Immature natural killer cell (primary cell): ENCODE measurements at places on chromosomes 1 and 21. TPM values are rescaled to one million over a fixed set of nuclear protein-coding genes. Genes with fewer than 3 reads are reported as not detected.

GRCh38 chr21:38954588-38955004 lies 148.9 kb downstream of the ETS2 start:
- H3K27ac ChIP-seq = no peak overlapping the region
- H3K4me1 ChIP-seq = no peaks in the 10 kb centered on the region
- H3K27me3 ChIP-seq = no peaks in the 10 kb centered on the region
- no peaks in the 10 kb centered on the region for H3K36me3 ChIP-seq

DNA sequence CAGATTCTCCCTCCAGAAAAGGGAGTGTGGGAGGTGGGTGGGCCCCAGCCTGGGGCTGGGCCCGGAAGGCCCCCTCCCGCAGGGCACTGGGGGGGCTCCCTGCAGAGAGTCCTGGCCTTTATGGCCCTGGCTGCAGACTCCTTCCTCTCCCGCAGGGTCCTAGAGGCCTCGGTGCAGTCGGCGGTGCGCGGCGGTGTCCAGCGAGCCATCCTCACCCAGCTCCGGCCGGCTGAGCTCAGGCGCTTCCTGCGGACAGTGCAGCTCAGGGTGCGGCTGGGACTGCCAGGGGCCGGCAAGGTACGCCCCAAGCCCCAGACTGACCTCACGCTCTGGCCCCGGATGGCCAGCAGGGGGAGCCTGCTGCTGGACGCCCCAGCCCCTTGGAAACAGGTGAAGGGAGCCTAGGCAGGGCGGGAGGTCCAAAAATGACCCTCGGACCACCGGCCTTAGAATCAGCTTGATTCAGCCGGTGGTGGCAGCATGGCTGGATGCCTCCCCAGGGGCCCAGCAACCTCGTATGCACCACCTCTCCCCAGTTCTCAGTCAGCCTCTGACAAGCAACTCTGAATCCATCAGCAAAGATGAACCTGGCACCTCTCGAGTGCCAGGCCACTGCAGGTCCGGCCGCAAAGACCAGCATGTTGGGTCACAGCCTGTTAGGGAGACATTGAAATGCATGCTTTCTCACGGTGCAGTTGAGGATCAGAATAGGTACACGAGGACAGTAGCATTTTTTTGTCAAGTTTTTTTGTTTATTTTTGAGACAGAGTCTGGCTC lies 20.6 kb downstream of the MTHFR start:
- H3K4me1 ChIP-seq = no peaks in the 10 kb centered on the region
- DNase-seq = peak; percentile 45
- H3K27ac ChIP-seq = no peak overlapping the region
- peak overlapping the region; percentile 68 for H3K4me3 ChIP-seq

DNA sequence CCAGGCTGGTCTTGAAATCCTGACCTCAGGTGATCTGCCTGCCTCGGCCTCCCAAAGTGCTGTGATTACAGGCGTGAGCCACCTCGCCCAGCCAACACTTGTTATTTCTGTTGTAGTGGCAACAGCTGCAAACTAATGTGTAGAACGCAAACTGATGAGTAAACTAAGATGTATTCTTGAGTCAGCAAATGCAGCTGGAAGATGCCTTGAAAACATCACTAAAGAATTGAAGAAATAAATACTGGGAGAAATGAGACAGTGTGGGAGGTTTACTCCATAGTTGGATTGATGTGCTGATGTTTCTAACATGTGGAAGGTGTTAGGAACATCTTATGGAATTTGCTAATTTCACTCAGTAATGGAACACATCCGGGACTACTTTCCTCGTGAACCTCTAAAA lies 61.3 kb upstream of the KCNE2 start:
- H3K27me3 ChIP-seq = peaks cover 4% of the 10 kb centered on the region
- H3K36me3 ChIP-seq = peaks cover 6% of the 10 kb centered on the region
- no peak overlapping the region for H3K4me3 ChIP-seq
- DNase-seq = no peak
- no peaks in the 10 kb centered on the region for H3K4me1 ChIP-seq

DNA sequence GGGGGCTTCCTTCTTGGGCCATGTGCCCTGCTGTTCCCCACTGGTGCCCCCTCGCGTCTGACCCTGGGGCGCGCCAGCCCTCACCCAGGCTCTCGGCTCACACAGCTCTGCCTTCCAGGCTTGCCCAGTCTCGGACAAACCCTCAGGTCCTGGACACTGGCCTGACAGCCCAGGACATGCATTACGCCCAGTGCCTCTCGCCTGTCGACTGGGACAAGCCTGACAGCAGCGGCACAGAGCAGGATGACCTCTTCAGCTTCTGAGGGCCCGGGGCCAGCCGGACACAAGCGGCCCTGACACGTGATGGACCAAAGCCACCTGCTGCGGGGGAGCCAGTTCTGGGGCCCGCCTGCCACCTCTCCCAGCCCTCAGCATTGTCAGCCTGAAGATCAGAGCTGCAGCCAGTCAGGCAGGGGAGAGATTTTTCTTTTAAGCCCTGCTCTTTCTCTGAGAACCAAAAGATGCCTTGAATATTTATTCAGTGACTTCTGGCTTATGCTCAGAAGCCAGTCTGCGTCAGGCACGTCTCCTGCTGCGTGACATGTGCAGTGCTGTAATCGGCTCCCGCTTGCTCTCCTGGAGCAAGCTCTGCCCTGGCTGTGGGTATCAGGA lies 23.4 kb downstream of the LDLRAP1 start:
- H3K4me1 ChIP-seq = peaks cover 47% of the 10 kb centered on the region
- peaks cover 2% of the 10 kb centered on the region for H3K27me3 ChIP-seq
- H3K27ac ChIP-seq = no peak overlapping the region
- H3K4me3 ChIP-seq = no peak overlapping the region
- DNase-seq = no peak

DNA sequence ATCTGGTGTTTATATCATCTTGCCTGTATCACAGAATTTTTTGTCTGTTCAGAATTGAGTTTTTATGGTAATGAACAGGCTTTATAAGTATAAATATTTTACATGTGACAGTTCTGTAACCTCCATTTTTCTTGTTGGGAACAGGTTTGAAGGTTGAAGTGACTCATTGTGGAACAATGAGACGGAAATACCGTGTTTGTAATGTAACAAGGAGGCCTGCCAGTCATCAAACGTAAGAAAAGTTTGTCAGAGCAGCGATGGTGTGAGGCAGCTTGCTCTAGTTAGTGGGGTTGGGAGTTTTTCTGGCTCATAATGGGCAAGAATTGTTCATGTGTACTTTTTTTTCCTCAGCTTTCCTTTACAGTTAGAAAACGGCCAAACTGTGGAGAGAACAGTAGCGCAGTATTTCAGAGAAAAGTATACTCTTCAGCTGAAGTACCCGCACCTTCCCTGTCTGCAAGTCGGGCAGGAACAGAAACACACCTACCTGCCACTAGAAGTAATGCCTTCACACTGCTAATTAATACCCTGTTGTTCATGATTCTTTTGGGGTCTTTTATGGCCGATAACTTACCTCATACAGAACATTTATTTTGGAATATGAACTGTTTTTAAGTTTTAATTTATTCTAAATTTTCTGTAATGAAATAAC lies 75.2 kb upstream of the TEKT2 start:
- peaks cover 36% of the 10 kb centered on the region for H3K36me3 ChIP-seq
- no peak overlapping the region for H3K27ac ChIP-seq
- H3K27me3 ChIP-seq = no peaks in the 10 kb centered on the region
- DNase-seq = no peak
- H3K4me1 ChIP-seq = no peaks in the 10 kb centered on the region

DNA sequence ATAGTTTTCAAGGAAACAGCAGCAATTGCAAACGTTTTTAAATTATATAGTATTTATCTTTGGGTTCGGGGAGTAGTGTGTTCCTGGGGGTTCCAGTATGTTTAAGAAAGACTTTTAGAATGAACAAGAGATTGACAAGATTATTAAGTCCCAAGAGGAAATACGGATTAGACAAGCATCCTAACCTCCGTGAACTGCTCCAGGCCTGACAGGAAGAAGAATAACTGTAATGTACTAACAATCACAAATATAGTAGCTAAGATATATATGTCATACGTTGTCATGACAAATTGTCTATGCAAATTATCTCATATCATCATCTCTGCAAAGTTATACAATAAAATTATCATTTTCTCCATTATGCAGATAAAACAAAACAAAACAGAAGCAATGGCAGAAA lies 1397.2 kb downstream of the MRPL39 start:
- no peak overlapping the region for H3K4me3 ChIP-seq
- no peaks in the 10 kb centered on the region for H3K4me1 ChIP-seq
- no peaks in the 10 kb centered on the region for H3K27me3 ChIP-seq
- no peak for DNase-seq

DNA sequence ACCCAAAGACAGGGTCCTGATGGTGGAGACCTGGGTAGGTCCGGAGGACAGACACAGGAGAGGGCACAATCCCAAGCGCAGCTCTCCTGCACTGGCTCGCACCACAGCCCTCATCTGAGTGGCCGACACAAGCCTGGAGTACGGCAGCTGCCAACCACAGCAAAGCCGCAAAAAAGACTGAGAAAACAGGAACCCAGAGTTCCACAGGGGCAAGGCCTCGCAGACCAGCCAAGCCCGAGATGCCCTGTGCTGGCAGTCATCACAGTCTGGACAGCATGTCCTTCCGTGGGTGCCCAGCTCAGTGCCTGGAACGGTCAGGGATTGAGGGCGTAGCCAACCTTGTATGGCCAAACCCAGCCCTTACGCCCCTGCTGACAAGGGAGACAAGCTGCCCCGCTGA lies 11.4 kb downstream of the ZBTB48 start:
- peak overlapping the region; percentile 32 for H3K4me3 ChIP-seq
- peak; percentile 36 for DNase-seq
- H3K4me1 ChIP-seq = peaks cover 53% of the 10 kb centered on the region
- peak overlapping the region; percentile 34 for H3K27ac ChIP-seq
- H3K36me3 ChIP-seq = no peaks in the 10 kb centered on the region

GRCh38 chr1:44323947-44324346 lies 31.1 kb downstream of the ERI3 start:
- no peak overlapping the region for H3K27ac ChIP-seq
- no peak for DNase-seq
- no peaks in the 10 kb centered on the region for H3K36me3 ChIP-seq
- peaks cover 1% of the 10 kb centered on the region for H3K27me3 ChIP-seq
- no peak overlapping the region for H3K4me3 ChIP-seq

- peaks cover 13% of the 10 kb centered on the region for H3K36me3 ChIP-seq
- no peak for DNase-seq
- no peak overlapping the region for H3K27ac ChIP-seq
Measured at GRCh38 chr1:114986286-114986685, 43.3 kb upstream of the TSHB start.

AMY1C gene
- not detected for polyA plus RNA-seq

SNRPE gene
- 192 TPM for polyA plus RNA-seq

BNIPL gene
- polyA plus RNA-seq = not detected

SMYD3 gene
- polyA plus RNA-seq = 57.5 TPM

CELA3B gene
- not detected for polyA plus RNA-seq
